ENCODE measurements at places on chromosomes 1 and 21. TPM values are rescaled to one million over a fixed set of nuclear protein-coding genes. Genes with fewer than 3 reads are reported as not detected.
A peak's percentile ranks its signal among the peaks of the same experiment; 100 is the strongest.

Gene DNASE2B
- not detected for total RNA-seq

Gene TCHHL1
- total RNA-seq = not detected

- peak; percentile 60 for DNase-seq
Observed at GRCh38 chr21:31161157-31161556, 122.9 kb upstream of the KRTAP19-8 start.

GRCh38 chr1:182173808-182174512 lies 112.4 kb upstream of the ZNF648 start:
- DNase-seq = no peak

Gene ZNF648
- not detected for total RNA-seq

DNA sequence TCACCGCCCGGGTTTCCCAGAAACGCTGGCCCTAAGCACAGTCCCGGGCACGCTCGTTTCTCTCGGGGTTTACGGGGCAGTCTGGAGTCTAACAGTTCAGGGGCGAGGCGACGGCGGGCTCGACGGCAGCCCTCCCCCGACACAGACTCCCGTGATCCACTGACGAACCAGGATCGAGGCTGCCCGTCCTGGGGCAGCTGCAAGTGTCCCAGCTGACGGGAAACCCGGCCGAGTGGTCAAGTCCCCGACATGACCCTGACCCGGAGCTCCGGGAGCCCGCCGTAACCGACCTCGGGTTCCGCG lies 494 bp downstream of the UBE2J2 start:
- no peak for DNase-seq

GRCh38 chr21:14531757-14532316 lies 14.3 kb downstream of the SAMSN1 start:
- no peak for DNase-seq

DNA sequence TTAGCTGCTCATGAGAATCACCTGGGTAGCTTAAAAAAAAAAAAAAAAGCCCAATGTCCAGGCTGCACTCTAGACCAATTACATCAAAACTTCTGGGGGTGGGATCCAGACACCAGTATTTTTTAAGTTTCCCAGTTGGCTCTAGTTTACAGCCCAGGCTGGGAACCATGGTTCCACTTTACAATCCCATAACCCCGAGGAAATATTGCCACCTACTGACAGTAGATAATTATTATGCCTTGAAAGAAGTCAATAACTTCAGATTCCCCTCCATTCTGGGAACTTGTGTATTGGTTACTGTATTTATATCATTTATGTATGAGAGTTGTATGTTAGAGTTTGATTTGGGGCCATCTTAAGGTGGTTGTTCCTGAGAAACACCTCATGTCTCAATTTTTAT lies 100.2 kb downstream of the SPATA46 start:
- DNase-seq = no peak

Gene FAM151A
- total RNA-seq = not detected

GRCh38 chr1:48572646-48573258 lies 100.7 kb upstream of the SPATA6 start:
- peak; percentile 38 for DNase-seq

DNA sequence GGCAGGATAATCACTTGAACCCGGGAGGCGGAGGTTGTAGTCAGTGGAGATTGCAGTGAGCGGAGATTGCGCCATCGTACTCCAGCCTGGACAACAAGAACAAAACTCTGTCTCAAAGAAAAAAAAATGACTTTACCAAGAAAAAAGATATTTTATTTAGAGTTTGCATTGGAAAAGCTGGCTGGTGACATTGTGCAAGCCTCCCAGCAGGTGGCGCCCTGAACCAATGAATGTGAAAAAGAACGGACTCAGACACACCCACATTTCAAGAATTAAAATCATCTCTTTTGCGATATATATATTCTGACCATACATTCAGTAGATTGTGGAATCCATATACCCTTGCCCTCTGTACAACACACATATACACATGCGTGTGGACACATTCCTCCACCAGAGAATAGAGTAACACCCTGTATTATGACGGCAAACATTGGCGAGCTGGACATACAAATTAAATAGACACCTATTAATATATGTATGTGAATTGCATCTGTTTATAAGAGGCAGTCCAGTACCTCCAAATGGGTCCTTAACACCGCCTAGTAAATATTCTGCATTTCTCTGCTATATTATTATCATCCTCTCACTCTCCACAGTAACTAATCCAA lies 39.0 kb upstream of the CADM3 start:
- DNase-seq = peak; percentile 84

Gene SELP
- 2.4 TPM for total RNA-seq
